Activated CD8-positive, alpha-beta memory T cell treated with anti-CD3 and anti-CD28 coated beads for 48 hours (primary cell): ENCODE measurements at places on chromosomes 1 and 21.

- DNase-seq, result no peak
Measured at GRCh38 chr1:59815892-59816291, 1.1 kb downstream of the HOOK1 start.

- no peak for DNase-seq
Measured at GRCh38 chr1:11535761-11536572, 57.0 kb downstream of the DISP3 start.

GRCh38 chr1:57319165-57319564, 104.7 kb downstream of the DAB1 start:
- no peak for DNase-seq

DNA sequence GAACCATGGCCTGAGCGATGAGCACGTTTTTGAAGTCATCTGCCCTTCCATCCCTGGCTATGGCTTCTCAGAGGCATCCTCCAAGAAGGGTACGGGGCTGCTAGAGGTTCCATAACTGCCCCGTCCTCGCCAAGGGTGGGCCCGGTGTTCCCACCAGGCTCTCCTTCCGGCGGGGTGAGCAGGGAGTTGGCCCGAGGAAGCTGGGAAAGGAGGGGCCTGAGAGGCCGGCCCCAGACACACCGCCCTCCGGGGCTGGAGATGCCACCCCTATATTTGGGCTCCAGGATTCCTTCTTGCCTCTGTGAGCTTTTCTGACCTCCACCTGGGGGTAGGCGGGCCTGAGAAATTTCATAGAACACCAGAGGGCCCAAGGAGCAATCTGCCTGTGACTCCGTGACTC, 28.9 kb downstream of the EPHX1 start:
- DNase-seq, result no peak

DNA sequence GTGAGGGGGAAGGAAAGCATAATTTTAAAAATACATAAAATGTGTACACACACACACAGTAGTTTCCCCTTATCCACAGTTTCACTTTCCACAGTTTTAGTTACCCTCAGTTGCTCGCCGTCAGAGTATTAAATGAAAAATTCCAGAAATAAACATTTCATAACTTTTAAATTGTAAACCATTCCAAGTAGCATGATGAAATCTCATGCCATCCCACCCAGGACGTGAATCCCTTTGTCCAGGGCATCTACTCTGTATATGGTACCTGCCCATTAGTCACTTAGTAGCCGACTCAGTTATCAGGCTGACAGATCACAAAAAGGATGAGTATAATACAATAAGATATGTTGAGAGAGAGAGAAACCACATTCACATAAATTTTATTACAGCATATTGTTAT, 36.2 kb downstream of the EPS15 start:
- no peak for DNase-seq
